Smooth muscle cell of bladder (primary cell): ENCODE measurements at places on chromosomes 13 and 19. TPM values are rescaled to one million over a fixed set of nuclear protein-coding genes. Genes with fewer than 3 reads are reported as not detected.

SCEL gene
- total RNA-seq, result under 0.01 TPM in 1 of 2 replicates, not detected in the other

SSC5D gene
- total RNA-seq, result 5.4 and 18.1 TPM in 2 replicates

IGFL2 gene
- total RNA-seq, result not detected in 2 replicates

ZNF345 gene
- total RNA-seq, result 1.4 and 1.7 TPM in 2 replicates

NLRP12 gene
- under 0.01 TPM in 1 of 2 replicates, not detected in the other for total RNA-seq

ETHE1 gene
- total RNA-seq, result 92.9 and 117 TPM in 2 replicates

SYNE4 gene
- 0.09 and 0.28 TPM in 2 replicates for total RNA-seq

SPC24 gene
- 9.6 and 14.8 TPM in 2 replicates for total RNA-seq

C5AR1 gene
- total RNA-seq, result 0.09 TPM in 1 of 2 replicates, not detected in the other

CD33 gene
- not detected in 2 replicates for total RNA-seq

GNG7 gene
- 0.14 and 0.37 TPM in 2 replicates for total RNA-seq

ARL11 gene
- total RNA-seq, result not detected in 2 replicates

ERICH6B gene
- not detected in 2 replicates for total RNA-seq

NKPD1 gene
- total RNA-seq, result 0.14 and 0.18 TPM in 2 replicates

TUBA3C gene
- not detected in 2 replicates for total RNA-seq

CERS1 gene
- total RNA-seq, result 0.85 and 2.7 TPM in 2 replicates

SPHK2 gene
- total RNA-seq, result 4.7 and 5.6 TPM in 2 replicates

ACP7 gene
- total RNA-seq, result 0.09 TPM in 1 of 2 replicates, not detected in the other
